OCI-LY7 (cell line): ENCODE measurements at places on chromosomes 13 and 19.

DNA sequence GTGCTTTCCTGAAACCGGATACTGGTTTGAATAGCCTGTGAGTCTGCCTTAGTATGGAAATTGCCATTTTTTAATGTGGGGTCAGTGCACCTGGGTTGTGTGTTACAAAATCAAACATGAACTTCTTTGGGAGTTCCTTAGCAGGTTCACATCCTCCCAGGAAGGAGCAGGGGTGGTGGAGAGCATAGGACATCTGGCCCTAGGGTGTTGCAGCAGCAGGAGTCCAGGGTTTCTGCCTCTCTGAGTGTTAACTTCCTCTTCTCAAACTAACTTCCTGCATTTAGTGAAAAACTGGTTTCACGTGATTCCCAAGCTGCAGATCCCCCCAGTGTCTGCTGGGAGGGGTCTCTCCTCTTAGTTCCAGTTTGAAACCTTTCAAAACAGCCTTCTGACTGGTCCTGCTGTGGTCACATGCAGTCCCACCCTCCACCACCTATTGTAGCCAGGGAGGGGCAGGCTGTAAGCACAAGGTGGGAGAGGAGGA is 7.2 kb downstream of the RNASEH2B start:
- DNase-seq: peak; percentile 84

DNA sequence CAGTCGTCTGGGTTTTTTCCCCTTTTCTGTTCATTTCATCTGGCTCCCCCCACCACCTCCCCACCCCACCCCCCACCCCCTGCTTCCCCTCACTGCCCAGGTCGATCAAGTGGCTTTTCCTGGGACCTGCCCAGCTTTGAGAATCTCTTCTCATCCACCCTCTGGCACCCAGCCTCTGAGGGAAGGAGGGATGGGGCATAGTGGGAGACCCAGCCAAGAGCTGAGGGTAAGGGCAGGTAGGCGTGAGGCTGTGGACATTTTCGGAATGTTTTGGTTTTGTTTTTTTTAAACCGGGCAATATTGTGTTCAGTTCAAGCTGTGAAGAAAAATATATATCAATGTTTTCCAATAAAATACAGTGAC is 9.3 kb downstream of the CALM3 start:
- DNase-seq: no peak

GRCh38 chr13:32622827-32623226 is 36.6 kb downstream of the PDS5B start:
- DNase-seq: no peak

DNA sequence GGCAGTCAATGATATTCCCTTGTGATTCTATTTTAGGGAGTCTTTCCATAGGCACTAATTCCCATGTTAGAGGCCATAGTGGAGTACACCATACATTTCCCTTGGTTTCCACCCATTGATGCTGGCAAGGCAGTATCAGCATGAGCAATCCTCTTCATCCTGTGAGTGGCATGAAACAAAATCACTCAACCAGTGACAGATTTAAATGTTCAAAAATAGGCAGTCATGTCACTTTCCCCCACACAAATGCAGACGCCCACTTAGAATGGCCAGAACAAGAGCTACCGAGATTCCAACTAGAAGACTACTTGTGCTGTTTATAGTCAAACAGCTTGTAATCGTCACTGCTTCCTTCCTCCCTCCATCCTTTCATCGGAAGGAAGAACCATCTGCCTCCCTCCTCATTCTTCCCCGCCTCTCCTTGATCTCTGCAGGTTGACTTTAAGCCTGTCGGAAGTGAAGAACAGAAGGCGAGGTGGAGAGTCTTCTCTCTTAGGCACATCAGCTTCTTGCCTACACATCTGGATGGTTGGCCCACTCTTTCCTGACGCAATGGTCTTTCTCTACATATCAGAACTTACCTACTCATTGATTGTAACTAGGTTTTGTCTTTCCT is 22.6 kb downstream of the RASL11A start:
- DNase-seq: peak; percentile 61

GRCh38 chr19:49326165-49326704 is 1.2 kb upstream of the SLC6A16 start:
- DNase-seq: peak; percentile 91

DNA sequence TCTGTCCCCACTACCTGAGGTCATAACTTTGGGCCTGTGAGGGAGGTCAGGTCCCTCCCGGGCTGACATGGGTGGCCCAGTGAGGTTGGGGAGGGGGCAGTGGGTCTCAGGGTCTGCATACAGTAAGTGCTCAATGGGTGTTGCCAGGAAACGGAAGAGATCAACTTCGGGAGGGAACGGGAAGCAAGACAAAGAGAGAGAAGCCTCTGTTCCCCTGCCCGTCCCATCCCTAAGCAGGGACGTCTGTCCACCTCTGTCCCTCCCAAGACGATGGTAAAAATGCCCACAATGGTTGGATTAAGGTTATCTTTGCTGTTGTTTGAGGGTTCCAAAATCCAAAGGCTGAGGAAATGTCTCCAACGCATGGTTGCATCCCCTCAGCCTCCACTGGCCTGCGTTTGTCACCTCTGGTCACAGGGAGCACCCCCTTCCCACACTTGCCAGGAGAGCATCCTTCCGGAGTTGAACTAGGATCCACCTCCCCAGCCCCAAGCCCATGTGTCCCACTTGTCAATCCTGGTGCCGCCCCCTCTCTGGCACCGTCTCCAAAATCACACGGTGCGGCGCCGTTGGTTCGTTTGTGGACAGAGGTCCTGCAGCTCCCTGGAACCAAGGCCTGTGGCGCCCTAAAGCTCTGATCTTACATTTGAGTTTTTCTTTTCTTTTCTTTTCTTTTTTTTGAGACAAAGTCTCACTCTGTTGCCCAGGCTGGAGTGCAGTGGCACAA is 774 bp upstream of the HOMER3 start:
- no peak for DNase-seq

DNA sequence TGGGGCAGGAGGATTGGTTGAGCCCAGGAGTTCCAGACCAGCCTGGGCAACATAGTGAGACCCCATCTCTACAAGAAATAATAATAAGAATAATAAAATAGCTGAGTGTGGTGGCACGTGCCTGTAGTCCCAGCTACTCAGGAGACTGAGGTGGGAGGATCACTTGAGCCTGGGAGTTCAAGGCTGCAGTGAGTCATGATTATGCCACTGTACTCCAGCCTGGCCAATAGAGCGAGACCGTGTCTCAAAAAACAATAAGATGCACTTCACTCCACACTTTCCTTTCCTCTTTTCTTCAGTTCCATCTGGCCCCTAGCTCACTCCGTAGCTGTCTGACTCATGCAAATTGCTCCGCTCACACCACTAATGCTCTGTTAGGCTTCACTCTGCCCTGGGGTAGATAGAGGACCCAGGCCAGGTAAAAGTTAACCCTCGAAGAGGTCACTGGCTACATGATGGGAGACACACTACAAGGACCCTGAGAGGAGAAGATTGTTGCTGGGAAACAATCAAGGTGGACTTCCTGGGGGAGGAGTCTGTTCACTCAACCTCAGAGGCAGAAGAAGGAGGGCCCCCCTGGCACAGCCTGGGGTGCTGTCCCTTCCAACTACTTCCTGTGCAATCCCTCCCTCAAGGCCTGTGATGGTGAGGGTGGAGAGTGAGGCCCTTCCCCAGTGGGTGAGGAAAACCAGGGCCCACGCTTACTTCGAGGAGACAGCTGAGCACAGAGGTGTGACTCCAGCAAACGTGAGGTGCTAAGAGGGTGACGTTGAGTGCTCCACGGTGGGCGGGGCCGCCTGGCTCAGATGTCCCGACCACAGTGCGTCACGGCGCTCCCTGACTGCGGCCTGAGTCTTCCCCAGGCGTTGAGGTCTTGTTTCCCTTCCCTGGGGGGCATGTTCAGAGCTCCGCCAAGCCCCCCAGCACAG is 8.8 kb upstream of the TNFSF9 start:
- peak; percentile 91 for DNase-seq
